ENCODE measurements at places on chromosomes 16 and 17.

DNA sequence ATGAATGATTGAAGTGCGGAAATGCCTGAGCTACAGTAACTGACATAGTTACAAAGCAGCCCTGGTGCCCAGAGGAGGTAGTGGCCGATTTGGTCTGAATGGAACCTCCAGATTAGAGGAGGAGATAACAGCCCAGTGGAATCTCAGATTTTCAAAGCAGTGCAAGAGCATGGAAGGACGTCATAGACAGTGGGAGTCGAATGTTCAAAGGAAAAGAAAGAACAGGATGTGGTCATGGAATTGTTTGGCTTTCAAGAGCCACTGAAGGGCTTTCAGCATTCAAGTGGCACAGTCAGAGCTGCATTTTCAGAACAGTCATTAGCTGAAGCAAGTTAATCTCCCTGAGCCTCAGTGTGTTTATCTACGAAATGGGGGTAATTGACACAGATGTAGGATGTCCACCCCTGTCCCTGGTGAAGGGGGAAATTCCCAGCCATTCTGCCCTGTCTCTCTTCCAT, 104.6 kb upstream of the CACNG3 start:
- DNase-seq = no peak

DNA sequence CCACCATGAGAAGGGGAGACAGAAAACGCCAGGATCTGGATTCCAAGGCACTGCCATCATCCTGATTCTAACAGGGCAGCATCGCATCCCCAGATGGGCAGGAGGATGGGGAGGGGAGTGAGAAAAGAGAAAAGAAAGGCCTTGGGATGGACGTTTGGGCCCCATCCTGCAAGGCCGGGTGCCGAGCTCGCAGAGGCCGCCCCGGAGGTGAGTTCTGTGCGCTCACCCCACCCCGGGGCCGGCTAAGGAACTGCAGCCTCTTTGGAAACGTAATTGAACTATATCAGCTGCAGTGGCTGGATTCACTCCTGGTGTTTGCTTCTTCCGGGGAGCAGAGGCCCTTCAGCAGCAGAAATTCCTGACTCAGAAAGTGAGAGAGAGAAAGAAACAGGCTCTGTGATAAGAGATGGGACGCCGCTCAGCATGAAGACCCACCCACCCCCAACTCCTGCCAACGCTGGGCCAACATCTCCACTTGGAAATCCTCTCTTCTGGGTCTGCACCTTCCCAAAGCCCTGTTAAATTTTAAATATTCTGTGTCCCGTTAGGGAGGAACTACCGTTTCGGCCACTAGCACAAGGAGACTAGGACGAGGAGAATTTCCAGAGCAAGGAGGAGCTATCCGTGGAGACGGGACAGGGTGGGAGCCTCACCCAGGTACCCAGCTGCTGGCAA, 8.5 kb upstream of the SSTR2 start:
- DNase-seq = no peak

GRCh38 chr17:50608700-50609379, 25.8 kb upstream of the ABCC3 start:
- peak; percentile 8 for DNase-seq

DNA sequence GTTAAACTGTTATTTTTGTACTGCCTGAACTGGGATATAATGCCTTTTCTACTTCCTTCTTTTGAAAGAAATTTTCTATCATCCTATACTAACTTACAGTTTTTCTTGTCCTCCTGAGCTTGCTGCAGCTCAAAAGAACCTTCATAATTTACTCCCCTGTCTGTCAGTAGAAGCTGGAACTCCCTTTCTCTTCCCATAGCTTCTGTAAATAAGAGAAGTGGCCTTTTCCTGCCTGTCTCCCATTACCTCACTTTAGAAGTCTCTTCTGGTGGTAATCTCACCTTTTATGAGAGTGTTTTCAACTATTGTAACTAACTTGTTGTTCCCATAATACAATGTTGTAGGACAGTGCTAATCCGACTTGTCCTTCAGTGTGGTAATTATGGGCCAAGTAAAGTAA, 246.7 kb upstream of the TBX2 start:
- DNase-seq = no peak

Data from NCI-H1417 treated with DMSO at 0.1 percent for 48 hours (cell line).